ENCODE measurements at places on chromosomes 1 and 21.

DNA sequence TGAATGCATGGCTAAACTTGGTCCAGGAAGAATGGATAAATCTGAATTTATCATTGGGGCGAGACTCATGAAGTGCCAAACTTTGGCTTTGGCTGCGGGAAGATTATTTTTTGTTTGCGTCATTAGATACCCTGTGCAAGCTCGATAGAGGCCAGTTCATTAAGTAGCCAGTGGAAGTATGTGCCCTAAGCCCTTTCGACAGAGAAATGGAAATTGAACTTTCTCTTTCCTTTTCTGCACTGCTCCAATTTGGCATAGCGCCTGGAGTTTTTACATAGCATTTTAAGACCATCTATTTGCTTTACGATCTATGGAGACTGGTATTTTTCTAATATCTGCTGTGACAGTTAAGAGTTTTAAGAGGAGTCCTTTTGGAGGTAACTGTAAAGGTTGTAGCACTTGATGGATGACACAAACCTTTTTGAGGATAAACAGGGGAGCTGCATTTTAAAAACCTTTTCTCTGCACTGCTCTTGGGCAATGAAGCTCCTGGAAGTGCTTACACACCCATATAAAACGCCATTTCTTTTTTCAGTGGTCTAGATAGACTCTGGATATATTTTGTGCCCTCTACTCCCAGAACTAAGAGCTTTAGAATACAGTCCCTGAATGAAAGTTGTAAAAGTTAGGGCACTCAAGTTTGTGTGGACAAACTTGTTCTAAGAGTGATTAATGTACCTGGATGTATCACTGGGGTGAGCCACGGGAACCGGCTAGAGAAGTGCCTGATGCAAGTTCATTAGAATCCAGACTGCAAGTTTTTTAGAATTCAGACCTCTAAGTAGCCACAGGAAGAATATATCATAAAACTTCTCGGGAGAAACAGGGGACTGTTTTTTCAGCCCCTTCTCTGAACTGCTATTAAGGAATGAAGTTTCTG is 41.3 kb upstream of the CFHR3 start:
- no peak for DNase-seq

DNA sequence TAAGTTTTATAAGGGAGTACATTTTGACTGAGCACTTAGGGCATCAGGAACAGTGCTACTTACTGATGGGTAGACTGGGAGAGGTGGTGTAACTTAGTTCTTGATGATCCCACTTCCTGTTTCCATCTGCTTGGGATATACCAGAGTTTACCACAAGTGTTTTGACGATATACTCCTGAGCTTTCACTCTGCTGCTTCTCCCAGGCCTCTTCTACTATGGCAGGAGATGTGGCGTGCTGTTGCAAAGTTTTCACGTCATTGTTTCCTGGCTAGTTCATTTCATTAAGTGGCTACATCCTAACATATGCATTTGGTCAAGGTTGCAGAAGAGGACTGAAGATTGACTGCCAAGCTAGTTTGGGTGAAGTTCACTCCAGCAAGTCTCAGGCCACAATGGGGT is 41.3 kb upstream of the LAMC2 start:
- DNase-seq: no peak

DNA sequence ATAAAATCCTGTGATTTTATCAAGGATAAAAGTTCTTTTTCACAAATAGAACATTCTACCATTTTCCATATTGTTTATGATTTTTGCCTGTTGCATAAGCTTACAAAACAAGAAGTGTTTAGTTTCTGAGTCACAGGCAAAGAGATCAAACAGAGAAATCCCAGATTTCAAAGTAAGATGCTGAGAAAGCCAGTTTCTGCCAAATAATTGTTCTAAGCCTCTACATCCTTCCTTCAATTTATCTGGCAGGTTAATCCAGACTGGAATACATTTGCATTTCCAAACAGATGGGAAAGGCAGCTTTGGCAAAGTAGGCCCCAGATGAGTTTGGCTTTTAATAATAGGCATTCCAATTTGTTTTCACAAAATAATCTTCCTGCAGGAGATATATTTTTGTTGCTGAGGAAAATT is 2.5 kb downstream of the SLC1A7 start:
- DNase-seq: no peak

DNA sequence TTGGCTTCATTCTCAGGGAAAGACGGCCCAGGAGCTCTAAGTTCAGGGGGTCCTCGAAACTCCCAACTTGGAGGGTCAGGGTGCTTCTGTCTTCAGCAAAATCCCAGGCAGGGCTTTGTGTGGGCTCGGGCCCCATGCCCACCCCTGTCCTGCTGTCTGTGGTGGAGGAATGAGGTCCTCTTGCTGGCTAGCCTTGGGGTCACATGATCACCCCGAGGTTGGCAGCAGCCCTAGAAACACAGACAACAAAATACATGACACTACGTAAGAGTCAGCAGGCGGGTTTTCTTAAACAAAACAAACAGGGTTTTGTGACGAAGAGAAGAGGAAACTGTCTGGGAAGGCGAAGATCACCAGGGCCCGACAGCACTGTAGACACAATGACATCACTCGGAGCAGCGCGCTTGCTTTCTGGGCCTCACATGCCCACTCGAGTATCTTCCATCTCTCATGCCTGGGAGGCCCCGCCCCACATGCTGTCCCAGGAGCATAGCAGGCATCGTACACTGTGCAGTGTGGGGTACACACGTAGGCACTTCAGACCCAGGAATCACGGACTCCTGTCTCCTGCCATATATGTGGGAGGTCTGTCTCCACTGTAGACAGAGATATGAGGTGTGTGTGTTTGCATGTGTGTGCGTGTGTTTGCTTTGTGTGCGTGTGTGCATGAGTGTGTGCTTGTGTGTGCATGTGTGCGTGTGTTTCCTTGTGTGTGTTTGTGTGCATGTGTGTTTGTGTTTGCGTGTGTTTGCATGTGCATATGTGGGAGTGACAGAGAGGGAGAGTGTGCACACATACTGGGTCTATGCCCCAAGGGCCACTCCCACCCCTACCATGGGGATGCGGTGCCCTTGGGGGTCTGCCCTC is 94.7 kb downstream of the SIK1 start:
- DNase-seq: no peak

DNA sequence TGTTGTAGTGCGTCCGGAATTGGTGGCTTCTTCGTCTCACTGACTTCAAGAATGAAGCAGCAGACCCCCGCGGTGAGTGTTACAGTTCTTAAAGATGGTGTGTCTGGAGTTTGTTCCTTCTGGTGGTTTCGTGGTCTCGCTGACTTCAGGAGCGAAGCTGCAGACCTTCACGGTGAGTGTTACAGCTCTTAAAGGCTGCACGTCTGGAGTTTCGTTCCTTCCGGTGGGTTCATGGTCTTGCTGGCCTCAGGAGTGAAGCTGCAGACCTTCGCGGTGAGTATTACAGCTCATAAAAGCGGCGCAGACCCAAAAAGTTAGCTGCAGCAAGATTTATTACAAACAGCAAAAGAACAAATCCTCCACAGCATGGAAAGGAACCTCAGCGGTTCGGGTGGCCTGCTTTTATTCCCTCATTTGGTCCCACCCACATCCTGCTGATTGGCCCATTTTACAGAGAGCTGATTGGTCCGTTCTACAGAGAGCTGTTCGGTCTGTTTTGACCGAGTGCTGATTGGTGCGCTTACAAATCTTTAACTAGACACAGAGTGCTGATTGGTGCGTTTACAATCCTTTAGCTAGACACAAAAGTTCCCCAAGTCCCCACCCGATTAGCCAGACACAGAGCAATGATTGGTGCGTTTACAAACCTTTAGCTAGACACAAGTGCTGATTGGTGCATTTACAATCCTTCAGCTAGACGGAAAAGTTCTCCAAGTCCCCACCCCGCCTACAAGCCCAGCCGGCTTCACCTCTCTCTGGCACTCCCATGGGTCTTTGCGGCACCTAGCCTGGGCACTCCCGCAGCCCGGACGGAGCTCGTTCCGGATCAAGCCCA is 49.6 kb upstream of the KRTAP19-8 start:
- no peak for DNase-seq

DNA sequence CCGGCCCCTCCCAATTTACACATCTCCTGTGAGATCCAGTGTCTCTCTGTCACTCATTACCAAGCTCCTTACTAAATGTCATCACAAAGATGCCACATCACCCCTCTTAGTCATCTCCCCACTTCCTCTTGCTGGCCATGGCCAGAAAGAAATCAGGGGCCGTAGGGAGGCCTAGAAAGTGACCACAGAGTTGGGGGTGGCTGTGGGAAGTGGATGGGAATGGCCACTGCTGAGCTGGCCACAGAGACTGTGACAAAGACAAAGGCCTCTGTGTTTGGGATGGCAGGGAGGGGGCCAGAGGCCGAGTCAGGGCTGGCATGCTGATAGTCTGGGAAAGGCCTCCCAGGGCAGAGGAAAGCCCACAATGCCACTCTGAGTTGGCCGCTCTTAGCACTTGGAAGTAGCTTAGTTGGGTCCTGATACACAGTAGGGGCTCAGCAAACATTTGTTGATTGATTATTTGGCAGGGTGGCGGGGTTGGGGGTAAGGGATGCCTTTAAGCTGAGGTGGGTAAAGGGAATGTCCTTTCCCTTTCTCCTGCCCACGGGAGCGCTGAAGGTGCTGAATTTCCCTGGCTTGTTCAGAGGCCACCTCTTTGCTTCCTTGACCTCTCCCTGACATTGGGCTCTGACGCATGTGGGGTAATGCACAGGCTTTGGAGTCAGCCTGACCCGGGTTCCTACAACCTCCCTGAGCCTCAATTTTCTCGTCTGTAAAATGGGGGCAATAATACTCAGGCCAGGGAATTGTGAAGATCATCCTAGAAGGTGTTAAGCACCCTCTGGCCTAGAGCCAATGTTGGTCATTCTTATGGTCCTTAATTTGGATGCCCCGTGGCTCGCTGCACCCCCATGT is 13.2 kb downstream of the NAV1 start:
- no peak for DNase-seq

DNA sequence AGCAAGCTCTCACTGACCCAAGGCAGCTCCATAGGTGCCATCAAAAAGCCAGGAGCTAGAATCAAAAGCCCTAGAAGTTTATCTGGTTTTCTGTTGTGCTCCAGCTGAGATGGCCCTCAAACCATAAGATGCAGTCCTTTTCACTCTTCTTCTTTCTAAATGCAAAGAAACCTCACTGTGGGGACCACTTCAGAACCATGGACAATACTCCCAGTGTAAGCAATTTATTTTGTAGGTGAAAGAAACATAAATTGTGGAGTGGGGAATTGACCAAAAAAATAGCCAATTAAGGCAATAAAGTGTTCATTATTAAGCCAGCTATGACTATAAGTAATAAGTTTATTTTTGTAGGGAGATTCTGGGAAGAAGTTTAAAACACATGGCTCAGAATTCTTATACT is 1399.9 kb downstream of the PLA2G4A start:
- no peak for DNase-seq

- DNase-seq: no peak
Measured at GRCh38 chr21:38410466-38410865, 87.8 kb downstream of the ERG start.

DNA sequence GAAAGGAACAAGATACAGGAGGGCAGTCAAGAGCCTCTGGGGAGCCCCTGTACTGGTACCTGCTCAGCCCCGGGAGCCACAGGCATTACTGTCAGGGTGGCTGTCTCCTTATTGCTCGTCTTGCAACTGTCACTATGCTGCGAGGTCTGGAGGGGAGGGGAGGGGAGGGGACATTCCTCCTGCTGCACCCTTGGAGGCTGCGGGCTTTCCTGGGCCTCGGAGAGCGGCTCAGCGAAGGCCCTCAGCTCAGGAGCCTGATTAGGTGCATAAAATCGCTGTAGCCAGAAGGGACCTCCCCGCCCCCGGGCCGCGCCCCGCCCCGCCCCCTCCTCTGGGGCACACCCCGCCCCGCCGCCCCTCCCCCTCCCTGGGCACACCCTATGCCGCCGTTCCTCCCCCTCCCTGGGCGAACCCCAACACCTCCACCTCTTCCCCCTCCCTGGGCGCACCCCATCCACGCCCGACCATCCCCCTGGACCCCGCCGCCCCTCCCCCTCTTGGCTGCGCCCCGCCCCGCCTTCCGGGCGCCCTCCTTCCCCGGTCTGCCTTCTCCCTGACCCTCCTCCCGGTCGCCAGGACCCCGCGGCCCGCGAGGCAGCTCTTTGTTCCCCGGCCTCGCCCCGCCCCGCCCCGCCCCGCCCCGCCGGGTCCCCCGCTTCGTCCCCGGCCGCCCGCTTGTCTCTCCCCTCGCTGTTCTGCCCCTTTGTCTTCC is 35.5 kb downstream of the CACHD1 start:
- DNase-seq: peak; percentile 42

DNA sequence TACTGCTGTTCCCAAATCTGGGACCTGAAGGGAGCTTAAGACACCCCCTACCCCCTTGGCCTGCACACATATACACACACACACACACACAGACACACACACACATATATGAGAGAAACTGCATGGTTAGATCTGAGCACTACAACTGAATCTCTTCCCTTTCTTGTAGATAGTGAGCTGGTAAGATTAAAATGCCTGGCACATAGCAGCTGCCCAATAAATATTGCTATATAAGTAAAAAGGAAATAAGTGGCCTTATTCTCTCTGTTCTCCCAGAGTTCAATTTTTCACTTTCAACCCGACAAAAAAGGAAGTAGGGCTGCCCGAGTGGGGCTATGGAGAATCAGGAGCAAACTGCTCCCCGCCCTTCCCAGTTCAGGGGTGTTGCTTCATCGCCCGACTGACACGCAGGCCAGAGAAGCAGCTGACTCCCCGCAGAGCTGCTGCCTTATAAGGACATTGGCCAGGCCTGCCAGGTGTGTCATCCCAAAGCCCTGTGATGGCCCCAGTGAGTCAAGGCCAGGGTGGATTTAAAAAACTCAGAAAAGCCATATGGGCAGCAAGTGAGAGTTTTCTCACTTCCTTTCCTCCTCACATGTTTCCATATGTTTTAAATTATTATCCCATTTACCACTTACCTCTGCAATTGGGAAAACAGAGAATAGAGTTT is 106.5 kb upstream of the SLC44A3 start:
- DNase-seq: no peak

- DNase-seq: no peak
Measured at GRCh38 chr21:37835481-37835880, 80.8 kb downstream of the KCNJ6 start.

DNA sequence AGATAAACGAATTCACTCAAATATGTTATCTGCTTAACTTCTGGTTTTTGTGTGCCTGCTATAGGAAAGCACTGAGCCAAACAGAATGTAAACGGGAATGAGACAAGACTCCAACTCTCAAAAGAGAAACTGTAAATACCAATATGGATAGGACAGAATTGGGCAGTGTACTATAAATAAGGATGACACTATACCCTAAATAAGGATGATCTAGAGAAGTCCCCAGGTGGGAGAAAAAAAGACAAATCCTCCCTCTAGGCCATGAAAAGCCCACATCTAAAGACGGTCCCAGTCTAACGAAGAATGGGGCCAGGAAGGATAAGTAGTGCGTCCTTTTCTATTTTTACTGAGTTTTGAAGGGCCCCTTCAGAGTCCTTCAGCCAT is 1.5 kb upstream of the GABPB2 start:
- DNase-seq: no peak

Data from activated CD4-positive, alpha-beta T cell treated with anti-CD3 and anti-CD28 coated beads for 24 hours (primary cell).